ENCODE measurements at places on chromosomes 6 and 20.

- DNase-seq = peak; percentile 52
These were observed 86.0 kb downstream of the DHX35 start for GRCh38 chr20:39048000-39048696.

GRCh38 chr6:151018911-151019782 lies 153.6 kb downstream of the MTHFD1L start:
- DNase-seq = no peak

DNA sequence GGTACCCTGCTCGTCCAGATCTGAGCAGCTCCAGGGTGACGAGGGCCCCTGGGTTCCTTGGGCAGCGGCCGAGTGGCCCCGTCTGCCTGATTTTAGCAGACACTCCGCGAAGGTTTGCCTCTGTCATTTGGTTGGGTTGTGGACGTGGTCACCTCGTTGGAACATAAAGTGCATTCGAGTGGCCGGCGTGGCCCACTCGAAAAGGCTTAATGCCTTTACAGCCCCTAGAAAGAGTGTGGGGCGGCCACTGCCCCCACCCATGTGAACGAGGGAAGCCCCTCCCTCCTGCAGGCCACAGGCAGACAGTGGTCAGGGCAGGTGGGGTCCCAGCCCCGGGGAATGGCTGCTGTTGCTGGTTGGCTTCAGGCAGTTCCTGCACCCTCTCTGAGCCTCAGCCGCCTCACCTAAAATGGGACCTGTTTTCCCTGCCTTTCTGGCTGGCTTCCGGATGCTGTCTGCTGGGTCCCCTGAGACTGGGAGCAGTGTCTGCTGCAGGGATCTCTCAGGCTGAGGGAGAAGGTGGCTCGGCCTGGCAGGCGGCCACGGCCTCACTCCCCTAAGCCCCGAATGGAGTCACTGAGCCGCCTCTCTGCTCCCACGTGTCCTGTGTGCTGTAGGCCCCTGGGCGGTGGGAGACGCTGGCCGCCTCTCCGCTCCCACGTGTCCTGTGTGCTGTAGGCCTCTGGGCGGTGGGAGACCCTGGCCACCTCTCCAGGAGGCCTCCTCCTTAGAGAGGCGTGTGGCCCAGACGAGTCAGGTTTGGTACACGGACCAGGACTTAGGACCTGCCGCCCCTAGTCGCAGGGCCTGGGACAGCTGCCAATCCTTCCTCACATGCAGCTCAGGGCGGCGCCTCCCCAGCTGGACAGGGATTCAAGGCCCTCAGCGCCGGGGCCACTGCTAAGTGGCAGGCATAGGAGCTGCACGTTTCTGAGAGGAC lies 233.0 kb downstream of the ERMARD start:
- no peak for DNase-seq

DNA sequence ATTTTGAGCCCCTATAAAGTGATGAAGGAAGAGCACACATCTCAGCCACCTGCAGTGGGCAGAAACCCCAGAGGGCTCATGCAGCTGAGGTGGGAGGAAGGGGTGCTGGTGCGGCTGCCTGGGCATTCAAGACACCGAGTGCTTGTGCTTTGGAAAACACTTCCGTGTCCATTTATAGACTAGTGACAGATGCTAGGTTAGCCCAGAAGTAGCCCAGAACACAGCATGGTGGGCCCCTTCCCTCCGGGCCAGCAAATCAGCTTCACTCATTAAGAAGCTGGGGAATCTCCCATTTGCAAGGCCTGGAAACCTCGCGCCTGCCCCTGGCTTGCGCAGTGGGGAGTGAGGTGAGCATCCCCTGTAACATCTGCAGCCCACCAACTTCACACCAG lies 12.9 kb downstream of the BEND3 start:
- no peak for DNase-seq

DNA sequence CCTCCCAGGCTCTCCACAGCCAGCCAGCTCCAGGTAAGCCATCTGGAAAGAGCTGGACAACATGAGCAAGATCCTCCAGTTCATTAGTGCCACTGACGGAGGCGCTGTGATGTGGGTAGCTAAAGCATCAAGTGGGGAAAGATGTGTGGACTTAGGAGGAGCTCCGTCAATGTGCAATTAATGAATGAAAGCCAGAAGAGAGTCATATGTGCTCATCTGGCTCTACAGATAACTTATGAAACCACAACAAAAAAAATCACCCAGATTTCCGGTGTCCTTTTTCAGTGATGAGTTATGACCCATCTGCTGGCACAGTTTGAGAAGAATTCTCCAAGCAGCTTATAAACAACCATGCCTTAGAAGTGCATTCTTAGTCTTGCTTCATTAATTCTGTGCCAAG lies 311.7 kb upstream of the PLCB4 start:
- DNase-seq = no peak

- no peak for DNase-seq
These were observed 150.7 kb upstream of the PLCB4 start for GRCh38 chr20:8918145-8918544.

GRCh38 chr20:56957737-56958553 lies 308.5 kb downstream of the BMP7 start:
- no peak for DNase-seq

GRCh38 chr6:122622479-122622878 lies 12.3 kb downstream of the PKIB start:
- DNase-seq = no peak

GRCh38 chr20:51388227-51388626 lies 154.3 kb downstream of the NFATC2 start:
- DNase-seq = no peak

DNA sequence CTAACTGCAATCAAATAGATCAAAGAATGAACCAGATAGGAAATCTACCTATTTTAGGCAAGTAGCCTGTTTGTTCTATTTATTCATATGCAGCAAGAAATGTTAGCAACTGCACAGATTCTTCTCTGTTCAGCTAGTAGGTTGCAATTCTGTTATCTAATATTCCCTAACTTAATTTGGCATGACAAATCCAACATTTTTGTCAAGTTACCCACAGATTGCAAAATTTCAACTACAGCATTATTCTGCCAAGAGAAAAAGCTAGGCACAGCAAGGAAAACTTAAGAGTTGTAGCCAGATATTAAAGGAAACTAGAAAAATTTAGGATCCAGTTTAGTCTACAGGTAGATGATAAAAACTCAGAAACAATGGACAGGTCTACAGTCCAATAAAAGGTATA lies 104.4 kb upstream of the SYNCRIP start:
- no peak for DNase-seq

- DNase-seq = peak; percentile 55
These were observed 7.8 kb downstream of the FOXF2 start for GRCh38 chr6:1396952-1397868.

GRCh38 chr6:143538374-143538773 lies 26.9 kb upstream of the FUCA2 start:
- DNase-seq = no peak

GRCh38 chr6:142841915-142842314 lies 103.1 kb downstream of the HIVEP2 start:
- no peak for DNase-seq

DNA sequence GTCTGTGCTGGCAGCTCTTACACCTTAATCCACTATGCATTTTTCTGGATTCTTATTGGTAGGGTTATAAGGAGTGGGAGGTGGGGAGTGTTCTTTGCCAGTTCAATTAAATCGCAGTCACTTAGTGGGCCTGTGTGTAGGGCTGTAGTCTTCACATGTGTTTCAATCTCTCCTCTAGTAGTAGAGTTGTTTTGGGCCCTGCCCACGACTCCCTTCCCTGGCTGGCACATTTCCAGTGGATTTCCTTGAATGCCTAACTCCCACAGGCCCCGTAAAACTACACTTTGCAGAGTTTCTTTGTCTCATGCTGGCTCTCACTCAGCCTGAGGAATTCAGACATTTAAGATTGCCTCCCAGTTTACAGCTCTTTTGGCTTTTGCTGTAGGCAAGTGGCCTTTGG lies 414.0 kb upstream of the OPRM1 start:
- no peak for DNase-seq

GRCh38 chr6:168305863-168306262 lies 13.7 kb downstream of the DACT2 start:
- DNase-seq = no peak

- DNase-seq = no peak
These were observed 139.5 kb downstream of the BCAS1 start for GRCh38 chr20:53930651-53931504.

- no peak for DNase-seq
These were observed 56.2 kb upstream of the BMP6 start for GRCh38 chr6:7669742-7670141.

DNA sequence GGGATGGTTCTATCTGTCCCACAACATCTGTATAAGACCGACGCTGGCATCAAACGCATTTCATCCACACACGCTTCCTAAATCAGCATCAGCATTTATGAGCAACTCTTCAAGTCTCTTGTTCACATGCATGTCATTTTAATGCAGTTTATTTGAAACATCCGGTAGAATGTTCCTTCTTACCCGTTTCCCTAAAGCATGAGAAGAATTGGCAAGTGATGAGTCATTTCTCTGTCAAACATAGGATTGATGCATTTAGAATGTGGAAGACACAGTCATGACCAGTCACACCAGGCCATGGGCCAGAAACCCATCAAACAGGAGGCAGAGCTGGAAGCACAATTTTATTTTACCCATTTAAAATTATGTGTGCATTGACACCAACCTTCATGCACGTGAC lies 122.8 kb downstream of the UST start:
- DNase-seq = no peak

DNA sequence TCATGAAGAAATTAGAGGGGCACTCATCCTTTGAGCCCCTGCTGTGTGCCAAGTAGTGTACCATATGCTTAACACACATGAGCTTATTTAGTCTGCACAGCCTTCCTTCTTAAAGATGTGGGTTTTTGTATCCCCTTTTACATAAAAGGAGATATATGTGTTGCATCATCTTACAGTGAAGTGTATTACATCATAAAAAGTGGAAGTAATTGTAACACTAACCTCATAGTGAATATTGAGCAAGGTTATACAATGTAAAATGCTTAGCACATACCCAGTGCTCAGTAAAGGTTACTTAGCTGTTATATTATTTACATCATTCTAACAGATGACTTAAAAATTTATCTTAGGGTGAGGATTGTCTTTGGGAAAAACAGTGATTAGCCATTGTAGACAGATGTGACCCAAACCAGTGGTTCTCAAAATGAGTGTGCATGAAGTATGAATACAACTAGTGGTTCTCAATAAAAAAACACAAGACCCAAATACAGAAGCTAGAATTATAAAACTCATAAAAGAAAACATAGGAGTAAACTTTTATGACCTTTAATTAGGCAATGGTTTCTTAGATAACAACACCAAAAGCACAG lies 3.8 kb upstream of the PIGU start:
- DNase-seq = no peak

DNA sequence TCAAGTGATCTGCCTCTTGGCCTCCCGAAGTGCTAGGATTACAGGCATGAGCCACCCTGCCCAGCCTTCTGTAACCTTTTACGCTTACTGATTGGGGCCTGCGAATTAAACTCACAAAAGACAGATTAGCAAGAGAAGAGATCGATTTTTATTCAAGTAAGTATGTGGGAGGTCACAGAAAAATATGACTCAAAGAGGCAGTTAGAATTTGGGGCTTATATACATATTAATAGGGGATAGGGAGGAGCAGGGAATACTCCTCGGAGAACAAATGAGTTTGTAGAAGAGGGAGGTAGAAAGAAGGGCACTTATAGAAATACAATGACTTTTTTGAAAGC lies 78.9 kb downstream of the CD24 start:
- no peak for DNase-seq

- no peak for DNase-seq
These were observed 95.3 kb downstream of the MDGA1 start for GRCh38 chr6:37602346-37602745.

- DNase-seq = no peak
These were observed 98.0 kb downstream of the TRIM27 start for GRCh38 chr6:28825732-28826293.

DNA sequence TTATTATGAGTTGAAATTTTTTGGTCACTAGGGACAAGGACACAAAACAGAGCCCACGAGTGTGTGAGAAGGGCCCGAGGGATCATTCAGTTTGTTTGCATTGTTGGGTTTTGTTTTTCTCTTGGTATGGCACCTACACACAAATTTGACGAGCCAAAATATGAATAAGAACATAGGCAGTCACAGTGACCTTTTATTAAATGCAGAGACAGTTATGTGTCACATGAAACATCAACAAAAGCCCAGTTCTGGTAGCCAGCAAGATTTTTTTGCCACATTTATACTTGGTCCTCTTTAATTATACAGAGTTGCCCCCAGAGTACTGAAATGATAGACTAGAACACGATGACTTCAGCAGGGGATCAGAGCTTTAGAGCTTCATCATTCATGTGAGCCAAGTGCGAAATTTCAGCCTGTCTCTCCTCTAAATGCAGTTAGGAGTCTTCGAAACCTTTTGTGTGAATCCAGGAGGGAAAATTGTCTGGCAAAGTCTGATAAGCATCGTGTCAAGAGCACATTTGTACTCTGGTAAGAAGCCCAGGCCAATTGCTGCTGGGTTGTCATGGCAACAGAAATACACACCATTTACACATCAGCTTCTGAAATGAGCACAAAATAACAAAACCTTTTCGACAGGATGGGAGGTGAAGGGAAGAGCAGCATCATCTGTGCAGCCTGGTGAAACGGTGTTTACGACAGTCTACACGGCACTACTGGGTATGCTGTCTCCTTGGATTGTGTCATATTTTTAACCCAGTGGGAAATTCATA lies 79.2 kb upstream of the RIPOR2 start:
- DNase-seq = no peak

- no peak for DNase-seq
These were observed 186.8 kb downstream of the PRL start for GRCh38 chr6:22110061-22110460.

- DNase-seq = no peak
These were observed 137.3 kb downstream of the BTBD9 start for GRCh38 chr6:38502423-38502822.

DNA sequence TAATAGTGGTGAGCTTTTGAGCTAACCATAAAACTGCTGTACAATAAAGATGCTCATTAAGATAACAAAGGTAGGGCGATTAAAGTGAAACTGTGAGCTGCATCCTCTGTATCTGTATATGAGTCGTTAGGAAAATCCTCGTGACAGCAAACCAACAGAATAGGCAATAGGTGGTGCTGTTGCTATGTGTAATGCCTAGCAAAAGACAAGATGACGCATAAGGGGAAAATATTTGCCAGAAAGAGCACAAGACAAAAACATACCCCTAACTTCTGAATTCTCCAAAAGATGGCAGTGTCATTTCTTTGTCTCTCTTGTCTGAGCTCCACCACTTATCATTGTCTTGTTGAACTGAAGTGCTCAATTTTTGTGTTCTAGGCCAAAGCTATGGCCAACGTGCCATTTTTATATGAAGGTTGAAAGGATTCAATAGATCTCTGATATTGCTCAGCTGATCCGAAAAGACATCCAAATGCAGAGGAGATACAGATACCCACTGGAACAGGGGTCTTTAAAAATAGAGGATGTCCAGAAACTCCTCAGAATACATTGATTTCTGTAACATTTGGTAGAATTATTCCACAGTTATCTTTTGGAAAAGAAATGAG lies 56.3 kb upstream of the ANKEF1 start:
- DNase-seq = no peak
